SJSA1 (cell line): ENCODE measurements at places on chromosomes 12 and 14. TPM values are rescaled to one million over a fixed set of nuclear protein-coding genes. Genes with fewer than 3 reads are reported as not detected.

DNA sequence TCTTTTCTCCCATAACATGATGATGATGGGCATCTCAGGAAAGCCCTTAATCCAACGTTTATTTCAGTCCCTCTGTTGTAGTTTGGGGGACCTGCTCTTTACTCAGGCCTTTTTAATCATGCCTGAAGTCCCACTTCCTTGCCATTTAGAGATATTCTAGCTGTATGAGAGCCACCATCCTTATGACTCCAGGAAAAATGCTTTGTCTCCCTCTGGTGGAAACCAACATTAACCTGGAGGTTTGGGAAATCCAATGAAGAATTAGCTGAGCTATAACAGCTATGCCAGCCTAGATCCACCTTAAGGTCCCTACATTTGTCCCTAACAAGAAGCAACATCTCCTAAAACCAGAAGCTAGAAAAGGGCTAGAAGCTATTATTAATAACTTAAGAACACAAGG lies 1399.1 kb downstream of the LRFN5 start:
- DNase-seq: no peak

DNA sequence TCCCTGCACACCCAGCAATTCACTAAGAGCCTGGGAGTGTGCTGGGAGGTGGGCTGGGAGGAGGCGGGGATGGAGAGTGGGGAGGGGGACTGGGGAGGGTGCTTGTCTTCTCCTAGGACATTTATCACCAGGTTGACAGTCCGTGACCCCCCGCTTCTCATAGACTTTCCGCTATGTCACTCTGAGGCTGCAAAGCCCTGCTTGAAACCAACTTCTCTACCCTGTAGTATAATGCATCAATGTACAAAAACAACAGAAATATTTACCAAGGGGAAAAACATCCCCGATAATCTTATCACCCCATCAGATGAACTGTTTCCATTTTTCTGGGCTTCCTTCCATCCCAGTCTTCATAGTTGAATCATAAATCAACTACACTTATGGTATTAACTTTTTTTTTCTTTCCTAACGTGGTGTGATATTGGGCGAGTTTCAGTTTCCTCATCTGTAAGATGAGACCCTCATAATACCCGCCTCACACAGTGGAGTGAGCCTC lies 28.6 kb upstream of the BATF start:
- no peak for DNase-seq

DNA sequence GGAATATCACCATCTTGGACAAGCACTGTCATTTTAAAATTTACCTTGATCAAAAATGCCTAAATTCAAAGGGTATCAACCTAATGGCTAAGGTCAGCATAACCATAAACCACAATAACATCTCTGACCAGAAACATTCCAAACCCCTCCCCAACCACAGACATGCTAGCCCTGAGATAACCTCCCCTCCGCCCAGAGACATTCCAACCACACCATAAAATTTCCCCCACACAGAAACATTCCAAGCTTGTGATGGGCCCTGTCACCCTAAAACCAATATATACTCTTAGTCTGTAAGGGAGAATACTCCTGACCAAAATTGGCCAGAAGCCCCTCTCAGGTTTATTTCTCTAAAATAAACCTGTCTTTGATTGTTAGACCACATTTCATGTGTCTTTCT lies 17.7 kb downstream of the EPYC start:
- peak; percentile 100 for DNase-seq

- DNase-seq: no peak
These were observed 9.5 kb downstream of the POMT2 start for GRCh38 chr14:77311217-77311616.

The RAD9B gene
- 1.2 TPM in 1 of 2 replicates, not detected in the other for total RNA-seq
